Caco-2 (cell line): ENCODE measurements at places on chromosomes 5 and 9.
A peak's percentile ranks its signal among the peaks of the same experiment; 100 is the strongest.

GRCh38 chr5:144142139-144142823, 28.2 kb downstream of the YIPF5 start:
- H3K36me3 ChIP-seq, result no peaks in the 10 kb centered on the region
- H3K4me3 ChIP-seq, result no peak overlapping the region
- DNase-seq, result no peak
- no peak overlapping the region for H3K27ac ChIP-seq

- DNase-seq, result no peak
- no peaks in the 10 kb centered on the region for H3K4me1 ChIP-seq
- no peak overlapping the region for H3K4me3 ChIP-seq
- no peak overlapping the region for H3K27ac ChIP-seq
Measured at GRCh38 chr9:89442501-89442978, 55.4 kb downstream of the SEMA4D start.

DNA sequence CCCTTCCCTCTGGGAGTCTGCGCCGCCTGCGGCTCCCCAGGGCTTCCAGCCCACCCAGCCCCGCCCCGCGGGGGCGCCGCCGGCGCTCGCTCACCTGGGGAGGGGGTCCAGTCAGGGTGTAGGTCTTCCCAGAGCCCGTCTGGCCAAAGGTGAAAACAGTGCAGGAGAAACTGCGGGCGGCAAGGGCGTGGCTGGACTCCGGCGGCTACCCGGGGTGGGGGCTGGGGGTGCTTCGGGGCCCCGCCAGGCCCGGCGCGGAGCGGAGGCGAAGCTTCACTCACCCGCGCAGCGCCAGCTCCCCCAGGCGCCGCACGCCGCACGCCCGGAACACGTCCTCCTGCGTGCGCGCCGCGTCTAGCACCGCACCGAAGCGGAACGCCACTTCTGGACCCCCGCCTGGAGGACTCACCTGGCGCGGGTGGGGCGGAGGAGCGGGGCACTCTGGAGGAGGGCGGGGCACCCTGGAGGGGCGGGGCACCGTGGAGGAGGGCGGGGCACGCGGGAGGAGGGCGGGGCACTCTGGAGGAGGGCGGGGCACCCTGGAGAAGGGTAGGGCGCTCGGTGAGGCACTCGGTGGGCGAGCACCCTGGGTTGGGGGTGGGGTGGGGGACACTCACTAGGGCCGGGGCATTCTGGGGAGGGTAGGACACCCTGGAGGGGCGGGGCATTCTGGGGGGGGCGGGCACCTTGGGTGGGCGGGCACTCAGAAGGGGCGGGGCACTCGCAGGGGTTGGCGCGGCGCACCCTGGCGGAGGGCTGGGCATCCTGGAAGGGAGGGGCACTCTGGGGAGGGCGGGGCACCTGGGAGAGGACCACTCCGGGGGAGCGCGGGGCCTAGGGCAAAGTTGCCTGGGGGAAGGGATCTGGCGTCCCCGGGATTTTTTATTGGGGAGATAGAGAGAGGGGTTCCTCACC, 814 bp downstream of the KIF12 start:
- DNase-seq, result peak; percentile 94
- H3K27me3 ChIP-seq, result no peaks in the 10 kb centered on the region
- H3K4me3 ChIP-seq, result peak overlapping the region; percentile 55
- peak overlapping the region; percentile 86 for H3K27ac ChIP-seq
- H3K4me1 ChIP-seq, result peaks cover 26% of the 10 kb centered on the region
- H3K36me3 ChIP-seq, result peaks cover 12% of the 10 kb centered on the region

GRCh38 chr9:116087246-116087645, 66.3 kb upstream of the PAPPA start:
- H3K4me1 ChIP-seq, result no peaks in the 10 kb centered on the region
- no peak overlapping the region for H3K4me3 ChIP-seq

DNA sequence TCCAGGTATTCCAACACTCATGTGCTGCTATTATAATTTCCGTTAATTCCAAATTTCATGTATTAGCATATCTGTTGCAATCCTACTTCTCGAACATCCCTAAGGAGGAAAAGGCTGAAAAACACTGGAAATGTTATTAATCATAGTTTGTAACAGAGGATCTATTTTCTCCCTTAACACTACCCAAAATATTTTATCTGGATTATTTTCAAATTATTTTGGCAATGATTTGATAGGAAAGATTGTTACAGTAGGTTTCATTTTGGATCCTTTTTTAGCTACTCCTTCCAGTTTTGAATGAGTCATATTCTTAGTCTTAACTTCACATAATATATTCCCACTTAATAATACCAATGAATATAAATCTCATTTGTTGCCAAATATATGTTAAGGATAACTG, 13.9 kb upstream of the NAA35 start:
- no peak overlapping the region for H3K27ac ChIP-seq
- H3K27me3 ChIP-seq, result no peaks in the 10 kb centered on the region
- H3K4me3 ChIP-seq, result no peak overlapping the region
- no peak for DNase-seq
- no peaks in the 10 kb centered on the region for H3K36me3 ChIP-seq
- H3K4me1 ChIP-seq, result no peaks in the 10 kb centered on the region

- H3K36me3 ChIP-seq, result no peaks in the 10 kb centered on the region
- H3K4me3 ChIP-seq, result no peak overlapping the region
- peak; percentile 69 for DNase-seq
- no peaks in the 10 kb centered on the region for H3K4me1 ChIP-seq
Measured at GRCh38 chr5:145887976-145888574, 15.3 kb upstream of the GRXCR2 start.

GRCh38 chr5:169710675-169711074, 73.6 kb downstream of the DOCK2 start:
- H3K27ac ChIP-seq, result no peak overlapping the region
- H3K4me1 ChIP-seq, result no peaks in the 10 kb centered on the region
- H3K4me3 ChIP-seq, result no peak overlapping the region

DNA sequence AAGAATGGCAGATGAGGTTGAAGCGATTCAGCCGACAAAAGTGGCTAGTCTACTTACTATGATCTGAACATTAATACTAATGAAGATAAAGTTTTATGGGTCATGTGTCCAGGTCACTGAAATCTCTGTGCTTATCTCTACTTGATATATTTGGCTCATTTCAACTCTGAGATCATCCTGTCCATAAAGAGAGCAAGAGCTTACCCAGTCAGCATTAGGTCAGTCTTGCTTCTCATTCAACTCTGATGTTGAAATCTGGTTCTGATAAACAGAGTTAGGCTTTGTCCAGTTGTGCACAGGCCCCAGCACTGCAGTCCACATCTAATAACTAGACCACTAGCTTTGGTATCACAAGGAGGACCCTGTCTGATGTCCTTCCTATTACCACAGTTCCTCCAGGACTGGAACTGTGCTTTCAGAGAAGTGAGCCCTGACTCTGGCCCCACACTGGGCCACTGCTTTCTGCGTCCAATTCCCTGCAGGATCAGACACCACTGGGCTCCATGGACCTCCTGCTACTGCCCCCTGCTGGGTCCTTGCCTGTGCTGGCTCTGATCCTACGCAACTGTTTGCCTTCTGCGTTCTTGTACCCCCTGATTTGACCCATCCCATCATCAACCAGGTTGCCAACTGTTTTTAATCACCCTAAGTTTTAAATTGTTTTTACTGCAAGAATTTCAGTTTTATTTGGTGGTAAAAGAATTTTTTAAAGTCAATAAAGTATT, 23.7 kb upstream of the FAM120A start:
- no peak overlapping the region for H3K27ac ChIP-seq
- no peaks in the 10 kb centered on the region for H3K27me3 ChIP-seq
- DNase-seq, result no peak
- H3K36me3 ChIP-seq, result no peaks in the 10 kb centered on the region
- no peak overlapping the region for H3K4me3 ChIP-seq

DNA sequence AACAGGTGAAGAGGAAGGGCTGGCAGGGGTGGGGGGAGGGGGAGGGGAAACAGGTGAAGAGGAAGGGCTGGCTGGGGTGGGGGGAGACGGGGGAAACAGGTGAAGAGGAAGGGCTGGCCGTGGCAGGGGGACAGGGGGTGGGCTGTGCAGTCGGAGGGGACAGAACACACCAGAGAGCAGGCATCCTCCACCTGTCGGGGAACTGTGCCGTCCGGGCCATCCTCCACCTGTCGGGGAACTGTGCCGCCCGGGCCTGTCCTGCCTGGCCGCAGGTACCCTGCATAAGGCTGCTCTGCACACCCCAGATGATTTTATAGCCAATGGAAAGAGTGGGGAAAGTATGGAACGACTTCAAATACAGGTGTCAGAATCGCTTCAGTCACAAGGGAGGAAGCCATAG, 32.5 kb upstream of the PPP1R26 start:
- H3K4me3 ChIP-seq, result no peak overlapping the region
- H3K36me3 ChIP-seq, result no peaks in the 10 kb centered on the region
- H3K27ac ChIP-seq, result no peak overlapping the region
- no peaks in the 10 kb centered on the region for H3K27me3 ChIP-seq

DNA sequence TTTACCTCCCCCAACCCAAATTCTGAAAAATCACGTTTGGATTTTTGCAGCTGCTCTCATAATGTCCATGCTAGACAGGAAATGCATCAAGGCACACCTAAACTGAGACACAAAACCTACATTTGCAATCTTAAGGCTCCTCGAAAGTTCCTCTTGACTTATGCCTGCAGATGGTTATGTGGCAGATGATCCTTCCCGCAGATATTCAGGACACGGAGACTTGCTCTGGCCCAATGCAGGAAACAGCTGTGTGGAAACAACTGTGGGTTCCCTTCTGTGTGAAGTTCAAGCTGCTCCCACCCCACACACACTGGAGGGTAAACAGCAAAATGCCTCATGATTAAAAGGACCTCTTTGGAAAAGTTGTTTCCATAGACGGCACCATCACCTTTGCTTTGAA, 253.8 kb downstream of the EBF1 start:
- H3K4me3 ChIP-seq, result no peak overlapping the region
- H3K27me3 ChIP-seq, result no peaks in the 10 kb centered on the region
- no peaks in the 10 kb centered on the region for H3K4me1 ChIP-seq
- no peaks in the 10 kb centered on the region for H3K36me3 ChIP-seq

DNA sequence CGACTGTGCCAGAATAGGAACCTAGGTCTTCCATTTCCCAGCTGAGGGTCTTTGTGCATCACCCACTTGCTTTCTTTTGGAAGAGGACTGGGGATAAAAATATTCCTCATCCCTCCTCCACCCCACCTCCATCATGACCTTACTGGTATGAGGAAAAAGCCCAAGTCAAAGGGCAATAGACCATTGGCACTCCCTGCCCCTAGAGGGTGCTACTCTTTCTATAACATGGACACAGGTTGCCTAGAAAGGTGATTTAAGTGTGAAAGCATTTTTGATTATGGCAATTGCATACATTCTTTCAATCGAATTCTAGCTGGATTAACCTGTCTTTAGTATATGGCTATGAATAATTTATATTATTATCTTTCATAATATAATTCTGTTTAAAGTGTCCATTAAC, 22.8 kb upstream of the ZNF618 start:
- no peak for DNase-seq
- H3K4me3 ChIP-seq, result no peak overlapping the region
- H3K27me3 ChIP-seq, result no peaks in the 10 kb centered on the region; the same call in 1 of the 2 replicates
- no peaks in the 10 kb centered on the region for H3K4me1 ChIP-seq

DNA sequence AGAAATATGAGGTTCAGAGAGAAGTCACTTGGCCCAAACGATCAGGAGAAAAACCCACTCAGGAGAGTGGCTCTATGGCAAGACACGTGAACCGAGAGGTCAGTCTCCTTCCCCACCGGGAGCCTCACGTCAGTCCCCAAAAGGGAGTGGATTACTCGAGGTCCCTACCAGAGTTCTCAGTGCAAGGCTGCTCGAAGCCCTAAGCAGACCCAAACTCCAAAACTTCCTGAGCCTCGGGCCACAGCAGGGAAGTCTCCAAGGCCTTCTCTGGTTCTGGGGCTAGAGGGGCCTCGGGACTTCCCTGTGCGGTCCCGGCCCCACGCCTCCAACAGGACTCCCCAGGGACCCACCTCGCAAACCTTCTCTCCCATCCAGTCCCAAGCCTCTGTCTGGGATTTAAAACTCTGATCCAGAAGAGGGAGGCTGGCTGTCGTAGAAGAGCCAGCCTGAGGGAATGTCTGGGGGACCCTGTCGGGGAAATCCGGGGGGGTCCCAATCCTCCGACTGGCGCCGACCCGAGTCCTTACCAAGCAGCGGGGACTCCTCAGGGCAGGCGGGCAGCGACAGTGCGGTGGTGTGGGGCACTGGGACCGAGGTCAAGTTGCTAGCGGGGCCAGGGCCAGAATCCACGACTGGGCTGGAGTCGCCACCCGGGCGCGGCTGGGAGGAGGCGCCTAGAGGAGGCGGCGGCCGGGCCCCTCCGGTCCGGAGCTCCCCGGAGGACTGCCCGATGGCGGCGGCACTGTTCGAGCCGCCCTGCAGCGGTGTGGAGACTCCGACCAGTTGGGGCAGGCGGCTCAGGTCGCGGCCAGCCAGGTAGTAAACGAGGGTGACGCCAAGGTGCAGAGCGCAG, 679 bp downstream of the B4GALT1 start:
- H3K4me1 ChIP-seq, result peaks cover 63% of the 10 kb centered on the region
- no peaks in the 10 kb centered on the region for H3K36me3 ChIP-seq
- H3K4me3 ChIP-seq, result peak overlapping the region; percentile 91
- peak overlapping the region; percentile 98 for H3K27ac ChIP-seq
- H3K27me3 ChIP-seq, result no peaks in the 10 kb centered on the region

DNA sequence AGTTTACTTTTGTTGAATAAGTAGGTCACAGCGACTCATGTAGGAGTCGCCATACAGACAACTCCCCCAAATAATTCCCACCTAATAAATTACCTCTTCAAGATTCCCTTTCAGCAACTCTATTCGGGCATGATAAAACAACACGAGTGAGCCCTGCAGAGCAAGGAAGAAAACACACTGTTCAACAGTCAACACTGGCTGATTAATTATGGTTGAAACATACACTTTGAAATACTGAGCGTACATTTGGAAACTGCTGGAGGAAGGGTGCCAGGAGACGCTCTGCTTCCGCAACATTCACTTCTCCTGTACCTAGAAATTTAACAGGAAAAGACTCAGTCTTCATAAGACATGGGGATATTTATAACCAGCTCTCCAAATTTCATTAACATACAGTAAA, 117.5 kb downstream of the TTC39B start:
- no peak for DNase-seq
- H3K27ac ChIP-seq, result no peak overlapping the region
- no peaks in the 10 kb centered on the region for H3K4me1 ChIP-seq
- no peaks in the 10 kb centered on the region for H3K27me3 ChIP-seq
- H3K4me3 ChIP-seq, result no peak overlapping the region

DNA sequence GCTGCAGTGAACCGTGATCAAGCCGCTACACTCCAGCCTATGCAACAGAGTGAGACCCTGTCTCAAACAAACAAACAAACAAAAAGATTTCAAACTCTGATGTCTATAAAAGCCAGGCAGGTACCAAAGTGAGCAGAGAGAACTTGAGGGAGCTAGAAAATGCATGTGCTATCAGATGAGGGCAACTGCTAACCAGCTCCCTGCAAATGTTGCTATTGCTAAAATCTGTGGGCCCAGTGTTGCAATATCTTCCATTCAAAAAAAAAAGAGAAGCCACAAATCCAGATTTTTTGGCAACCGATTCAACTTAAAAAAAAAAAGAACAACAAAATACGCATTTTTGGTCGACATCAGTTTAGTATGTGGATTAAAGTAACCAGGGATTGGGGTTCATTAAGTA, 5.5 kb downstream of the UBE2D2 start:
- H3K4me1 ChIP-seq, result 0 out of 2 replicates have a peak, but pooled peaks cover 12% of the 10 kb centered on the region
- H3K27ac ChIP-seq, result no peak overlapping the region
- DNase-seq, result no peak
- H3K4me3 ChIP-seq, result no peak overlapping the region
- no peaks in the 10 kb centered on the region for H3K36me3 ChIP-seq
